ENCODE measurements at places on chromosomes 6 and 20. TPM values are rescaled to one million over a fixed set of nuclear protein-coding genes. Genes with fewer than 3 reads are reported as not detected.

GRCh38 chr6:125974214-125974866 lies 12.0 kb upstream of the TRMT11 start:
- DNase-seq, result peak; percentile 76

- DNase-seq, result no peak
Observed at GRCh38 chr6:13405961-13406477, 77.7 kb upstream of the TBC1D7 start.

ROS1 gene
- total RNA-seq, result not detected

DNA sequence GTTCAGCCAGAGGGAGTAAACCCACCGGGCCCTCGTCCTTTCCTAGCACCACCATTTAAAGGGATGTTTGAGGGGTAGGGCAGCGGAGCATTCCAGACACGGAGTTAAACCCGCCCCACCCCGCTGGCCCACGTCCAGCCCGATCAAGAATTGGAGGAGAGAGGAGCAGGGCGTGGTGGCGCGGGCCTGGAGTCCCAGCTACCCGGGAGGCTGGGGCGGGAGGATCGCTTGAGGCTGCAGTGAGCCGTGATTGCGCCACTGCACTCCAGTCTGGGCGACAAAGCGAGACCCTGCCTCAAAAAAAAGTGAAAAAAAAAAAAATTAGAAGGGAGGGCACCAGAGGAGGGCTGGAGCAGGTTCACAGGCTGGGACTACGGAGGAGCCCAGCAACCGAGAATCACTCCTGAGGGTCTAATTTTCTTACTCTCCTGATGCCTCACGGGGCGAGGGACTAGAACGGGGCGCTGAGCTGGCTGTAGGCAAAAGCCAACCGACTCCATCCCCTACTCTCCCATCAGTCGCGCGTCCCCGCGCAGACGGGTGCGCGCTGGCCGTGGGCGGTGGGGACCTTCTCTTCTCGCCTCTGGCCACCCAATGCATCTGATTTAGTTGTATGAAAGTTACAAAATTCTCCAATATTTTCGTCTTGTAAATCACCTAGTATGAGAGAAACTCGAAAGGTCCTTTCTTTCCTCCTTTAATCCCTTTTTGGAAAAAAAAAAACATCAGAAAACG lies 6.1 kb upstream of the HSPA1B start:
- DNase-seq, result peak; percentile 43

DNA sequence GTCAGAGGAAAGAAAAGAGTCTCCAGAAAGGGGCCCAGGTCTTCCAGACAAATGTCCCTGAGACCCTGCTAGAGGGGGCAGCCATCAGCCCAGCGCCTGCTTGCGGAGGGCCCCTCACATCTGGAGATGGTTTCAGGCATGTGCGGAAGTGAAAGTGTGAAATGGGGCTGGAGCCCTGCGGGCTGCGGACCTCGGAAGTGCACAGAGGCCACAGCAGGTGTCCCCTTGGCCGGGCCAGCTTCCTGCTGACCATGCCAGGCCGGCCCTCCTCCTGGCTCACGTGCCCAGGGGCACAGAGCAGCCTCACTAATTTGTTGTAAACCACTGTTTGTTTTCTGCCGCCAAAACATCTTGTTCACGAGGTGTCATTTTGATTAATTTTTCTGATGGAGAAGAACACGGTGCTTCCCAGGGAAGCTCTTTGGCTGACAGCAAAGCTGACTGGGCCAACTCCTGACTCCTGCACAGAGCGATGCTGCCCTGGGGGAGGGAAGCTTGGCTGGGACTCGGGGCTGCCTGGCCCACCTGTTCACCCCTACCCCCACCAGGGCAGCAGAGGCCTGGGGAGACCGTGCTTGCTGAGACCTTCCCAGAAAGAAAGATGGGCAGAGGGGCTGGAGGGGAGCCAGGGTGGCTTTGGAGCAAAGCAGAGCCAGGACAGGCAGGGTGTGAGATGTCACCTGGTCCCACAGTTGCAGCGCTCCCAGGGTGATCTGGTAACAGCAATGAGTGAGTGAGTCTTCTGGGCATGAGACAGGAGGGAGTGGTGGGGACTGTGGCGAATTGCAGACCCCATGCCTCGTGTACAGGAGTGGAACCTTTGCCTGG lies 54.2 kb downstream of the BCAS4 start:
- DNase-seq, result peak; percentile 76

TGM2 gene
- 0.18 TPM for total RNA-seq

OCSTAMP gene
- not detected for total RNA-seq

DNA sequence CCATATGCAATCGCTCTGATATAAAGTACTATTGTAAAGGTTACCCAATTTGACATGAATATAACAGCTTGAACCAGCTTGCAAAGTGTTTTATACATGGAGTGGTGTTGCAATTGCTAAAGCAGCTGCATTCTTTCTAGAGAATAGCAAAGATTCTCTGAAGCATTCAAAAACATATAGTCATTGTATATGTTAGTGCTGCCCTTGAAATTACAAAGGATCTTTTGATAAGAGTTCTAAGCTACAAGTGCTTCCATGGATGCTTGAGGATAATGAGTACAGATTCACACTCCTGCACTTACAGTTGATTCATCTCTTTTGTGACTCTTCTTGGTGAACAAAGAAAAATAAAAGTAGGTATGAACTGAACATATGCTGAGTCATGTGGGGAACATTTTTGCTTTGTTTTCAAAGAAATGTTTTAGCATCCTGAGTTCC lies 175.7 kb downstream of the ALDH8A1 start:
- DNase-seq, result no peak

EFCAB8 gene
- not detected for total RNA-seq

RGS17 gene
- not detected for total RNA-seq

- no peak for DNase-seq
Observed at GRCh38 chr6:127547904-127548649, 28.9 kb upstream of the C6orf58 start.

- DNase-seq, result no peak
Observed at GRCh38 chr6:35585658-35586057, 73.0 kb upstream of the TULP1 start.

DNA sequence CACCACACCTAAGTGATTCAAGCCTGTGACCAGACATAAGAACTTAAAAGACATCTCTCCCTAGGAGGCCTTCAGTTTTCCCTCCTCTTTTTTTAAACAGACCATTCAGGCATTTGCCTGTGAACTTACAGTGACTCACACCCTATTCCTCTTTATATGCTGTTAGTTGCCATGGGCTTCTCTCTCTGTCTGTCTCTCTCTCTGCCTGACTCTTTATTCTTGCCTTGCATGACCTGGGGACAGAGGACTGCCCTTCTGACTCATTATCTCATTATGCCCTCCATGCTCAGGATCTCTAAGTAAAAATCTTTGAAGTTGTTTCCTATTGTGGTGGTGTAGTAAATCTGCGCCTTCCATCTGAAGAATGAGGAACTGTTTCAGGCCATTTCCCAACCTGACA lies 442.2 kb upstream of the MAN1A1 start:
- no peak for DNase-seq

SCUBE3 gene
- total RNA-seq, result not detected

Measured in OCI-LY7 (cell line).